ENCODE measurements at places on chromosomes 12 and 14.

- no peaks in the 10 kb centered on the region for H3K27me3 ChIP-seq
- H3K4me1 ChIP-seq, result no peaks in the 10 kb centered on the region
- H3K27ac ChIP-seq, result no peak overlapping the region
Observed at GRCh38 chr14:45400950-45401640, 148.1 kb upstream of the MIS18BP1 start.

GRCh38 chr14:52013984-52014600, 24.7 kb downstream of the RTRAF start:
- H3K4me1 ChIP-seq, result peaks cover 13% of the 10 kb centered on the region
- H3K4me3 ChIP-seq, result no peak overlapping the region
- H3K36me3 ChIP-seq, result peaks cover 31% of the 10 kb centered on the region
- no peaks in the 10 kb centered on the region for H3K27me3 ChIP-seq

DNA sequence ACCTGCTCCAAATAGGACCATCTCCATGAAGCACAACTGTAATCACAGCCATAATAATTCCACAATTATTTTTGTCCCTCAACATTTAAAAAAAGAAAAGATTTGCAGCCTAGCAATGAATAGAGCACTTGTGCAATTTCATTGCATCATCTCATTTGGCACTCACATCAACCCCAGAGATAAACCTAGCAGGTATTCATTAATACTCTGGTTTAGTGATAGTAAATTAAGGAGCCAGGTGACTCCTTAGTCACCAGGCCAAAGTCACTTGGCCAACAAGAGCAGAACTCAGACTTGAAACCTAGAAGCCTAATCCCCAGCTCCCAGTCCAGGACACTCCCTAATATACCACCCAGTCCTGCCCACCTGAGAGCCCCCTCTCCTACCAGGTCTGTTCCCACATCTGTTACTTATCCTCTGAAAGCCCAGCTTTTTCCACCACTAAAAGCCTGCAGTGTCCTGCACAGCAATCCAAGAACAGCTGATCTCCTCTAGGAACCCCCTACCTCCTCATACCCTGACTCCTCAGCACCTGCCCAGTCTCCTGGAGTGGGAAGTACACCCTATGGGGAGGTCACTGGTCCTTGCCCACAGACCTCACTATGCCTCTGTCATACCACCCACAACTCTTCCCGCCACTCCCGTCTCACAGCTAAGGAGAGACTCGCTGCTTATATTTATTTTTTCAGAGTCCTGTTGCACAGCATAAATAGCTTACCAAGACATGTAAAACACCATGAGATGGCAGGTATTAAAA, 22.1 kb downstream of the OR10P1 start:
- H3K4me1 ChIP-seq, result no peaks in the 10 kb centered on the region
- H3K27me3 ChIP-seq, result no peaks in the 10 kb centered on the region
- H3K27ac ChIP-seq, result no peak overlapping the region
- no peak for DNase-seq
- H3K4me3 ChIP-seq, result no peak overlapping the region

DNA sequence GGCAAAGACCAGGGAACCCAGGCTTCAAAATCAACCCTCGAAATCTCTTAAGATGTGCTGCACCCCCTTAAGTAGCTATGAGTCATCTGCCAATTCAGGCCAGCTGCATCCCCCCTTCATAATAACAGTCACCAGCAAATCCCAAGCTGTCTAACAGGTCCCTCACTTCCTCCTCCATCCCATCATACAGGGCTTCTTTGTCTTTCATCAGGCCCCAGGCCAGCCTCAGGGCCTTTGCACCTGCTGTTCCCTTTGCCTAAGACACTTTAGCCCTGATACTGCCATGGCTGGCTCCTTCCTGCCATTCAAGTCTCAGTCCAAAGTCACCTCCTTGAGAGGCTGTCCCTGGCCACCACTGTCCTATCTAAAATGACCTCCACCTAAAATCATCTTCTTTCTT, 4.0 kb downstream of the RASAL1 start:
- DNase-seq, result no peak
- peaks cover 69% of the 10 kb centered on the region for H3K27me3 ChIP-seq
- no peaks in the 10 kb centered on the region for H3K36me3 ChIP-seq
- no peak overlapping the region for H3K27ac ChIP-seq

GRCh38 chr14:63632932-63633514, 8.6 kb downstream of the WDR89 start:
- no peak for DNase-seq
- no peaks in the 10 kb centered on the region for H3K27me3 ChIP-seq
- H3K4me3 ChIP-seq, result no peak overlapping the region
- H3K27ac ChIP-seq, result no peak overlapping the region
- H3K36me3 ChIP-seq, result no peaks in the 10 kb centered on the region

- no peaks in the 10 kb centered on the region for H3K27me3 ChIP-seq
- H3K4me3 ChIP-seq, result no peak overlapping the region
- peak overlapping the region; percentile 21 for H3K27ac ChIP-seq
- no peaks in the 10 kb centered on the region for H3K4me1 ChIP-seq
- no peaks in the 10 kb centered on the region for H3K36me3 ChIP-seq
- DNase-seq, result no peak
Observed at GRCh38 chr12:70040141-70040540, 203.1 kb upstream of the CNOT2 start.

DNA sequence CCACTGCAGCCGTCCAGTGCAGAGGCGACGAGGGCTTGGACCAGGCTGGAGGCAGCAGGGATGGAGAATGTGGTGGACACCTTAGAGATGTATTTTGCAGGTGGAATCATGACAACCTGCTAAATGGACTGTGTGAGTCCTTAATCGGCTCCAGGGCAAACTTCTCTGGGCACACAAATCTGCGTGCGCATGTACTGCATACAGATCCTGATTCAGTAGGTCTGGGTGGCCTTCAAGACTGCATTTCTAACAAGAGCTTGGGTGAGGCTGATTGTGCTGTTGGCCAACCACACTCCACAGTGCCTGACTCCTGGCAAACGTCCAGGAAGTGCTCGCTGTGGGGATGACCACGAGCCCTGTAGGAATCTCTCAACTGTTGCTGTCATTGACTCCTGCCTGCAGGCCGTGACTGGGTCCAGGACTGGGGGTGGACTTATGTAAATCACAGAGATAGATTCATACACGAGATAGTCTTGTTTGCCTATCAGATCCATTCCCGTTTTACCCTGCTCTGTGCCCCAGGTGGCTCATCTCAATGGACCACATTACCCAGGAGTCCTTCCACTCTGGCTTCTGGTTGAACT, 27.2 kb downstream of the JDP2 start:
- H3K4me3 ChIP-seq, result no peak overlapping the region
- H3K36me3 ChIP-seq, result no peaks in the 10 kb centered on the region
- DNase-seq, result peak; percentile 82
- peaks cover 78% of the 10 kb centered on the region for H3K4me1 ChIP-seq

DNA sequence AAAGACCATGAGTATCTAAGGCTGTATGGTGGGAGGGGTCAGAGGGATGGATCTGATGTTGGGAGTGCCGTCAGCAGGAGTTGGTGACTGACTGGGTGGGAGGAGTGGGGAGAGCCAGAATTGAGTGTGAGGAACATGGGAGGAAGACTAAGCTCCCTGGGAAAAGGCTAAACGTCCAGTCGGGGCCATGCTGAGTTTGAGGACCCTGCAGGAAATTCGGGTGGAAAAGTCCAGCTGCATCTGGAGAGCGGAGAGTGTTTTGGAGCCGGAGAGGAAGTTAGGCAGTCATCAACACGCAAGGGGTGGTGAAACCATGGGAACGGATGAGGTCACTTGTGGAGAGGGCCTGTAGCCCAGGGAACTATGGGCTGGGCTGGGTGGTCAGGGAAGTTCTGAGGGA, 60.9 kb downstream of the ELK3 start:
- peaks cover 17% of the 10 kb centered on the region for H3K36me3 ChIP-seq
- H3K4me3 ChIP-seq, result no peak overlapping the region
- H3K27ac ChIP-seq, result peak overlapping the region; percentile 2
- H3K4me1 ChIP-seq, result peaks cover 6% of the 10 kb centered on the region
- no peaks in the 10 kb centered on the region for H3K27me3 ChIP-seq

GRCh38 chr12:69684466-69684865, 14.6 kb downstream of the BEST3 start:
- H3K4me1 ChIP-seq, result peaks cover 12% of the 10 kb centered on the region
- no peaks in the 10 kb centered on the region for H3K36me3 ChIP-seq
- no peak overlapping the region for H3K4me3 ChIP-seq
- DNase-seq, result no peak
- H3K27ac ChIP-seq, result no peak overlapping the region

DNA sequence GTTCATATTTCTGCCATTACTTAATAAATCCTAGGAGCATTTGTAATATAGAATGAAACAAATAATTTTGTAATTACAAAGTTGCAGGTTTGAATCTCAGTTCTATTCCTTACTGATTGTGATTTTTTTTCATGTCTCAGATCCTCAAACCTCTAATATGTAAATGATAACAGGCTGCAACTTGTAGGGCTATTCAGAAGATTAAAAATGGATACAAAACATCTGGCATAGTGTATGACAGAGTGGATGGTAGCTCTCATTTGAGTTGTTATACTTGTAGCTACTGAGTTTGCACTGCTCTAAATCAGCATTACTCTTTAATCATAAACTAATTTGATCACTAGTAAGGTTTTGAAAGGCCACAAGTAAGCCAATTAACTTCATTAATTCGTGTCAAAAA, 406.3 kb upstream of the MGAT4C start:
- H3K27me3 ChIP-seq, result no peaks in the 10 kb centered on the region
- H3K27ac ChIP-seq, result no peak overlapping the region
- H3K4me1 ChIP-seq, result no peaks in the 10 kb centered on the region
- H3K4me3 ChIP-seq, result no peak overlapping the region

GRCh38 chr14:40911141-40911540, 695.5 kb upstream of the LRFN5 start:
- no peak overlapping the region for H3K4me3 ChIP-seq
- no peaks in the 10 kb centered on the region for H3K4me1 ChIP-seq
- no peak overlapping the region for H3K27ac ChIP-seq
- no peak for DNase-seq

DNA sequence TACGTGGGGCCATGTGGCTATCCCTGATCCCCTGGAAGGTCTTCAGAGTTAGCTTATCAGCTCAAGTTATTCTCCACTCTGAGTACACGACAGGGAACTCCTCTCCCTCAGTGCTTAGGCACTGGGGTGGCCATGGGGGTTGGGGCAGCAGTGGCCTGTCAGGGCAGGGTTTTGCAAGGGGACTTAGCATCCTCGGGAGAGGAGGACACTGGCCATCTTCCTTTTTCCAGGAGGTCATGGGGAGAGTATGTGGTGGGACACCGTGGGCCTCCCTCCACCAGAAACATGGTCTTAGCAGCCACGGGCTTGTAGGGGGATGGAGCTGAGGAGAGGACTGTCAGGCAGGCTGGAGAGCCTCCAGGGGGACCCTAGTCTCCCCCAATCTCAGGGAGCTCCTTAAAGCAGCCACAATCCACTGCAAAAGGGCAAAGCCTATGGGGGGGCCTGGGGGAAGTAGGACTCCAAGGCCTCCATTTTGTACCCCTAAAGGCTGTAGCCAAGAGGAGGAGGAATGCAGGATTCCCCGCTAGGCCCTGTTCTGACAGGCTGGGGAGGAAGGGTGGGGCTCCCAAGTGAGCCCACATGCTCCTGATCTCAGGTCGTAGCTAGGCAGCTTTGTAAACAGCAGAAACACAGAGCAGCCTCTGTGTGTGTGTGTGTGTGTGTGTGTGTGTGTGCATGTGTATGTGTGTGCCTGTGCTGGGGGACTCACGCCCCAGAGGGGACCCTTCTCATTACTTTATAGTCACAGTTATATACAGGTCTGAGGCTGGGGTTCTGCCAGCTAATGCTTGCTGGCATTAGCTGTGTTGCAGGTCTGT, 36.6 kb downstream of the KRT80 start:
- H3K4me1 ChIP-seq, result no peaks in the 10 kb centered on the region
- H3K4me3 ChIP-seq, result no peak overlapping the region
- no peaks in the 10 kb centered on the region for H3K36me3 ChIP-seq
- no peaks in the 10 kb centered on the region for H3K27me3 ChIP-seq
- no peak for DNase-seq

DNA sequence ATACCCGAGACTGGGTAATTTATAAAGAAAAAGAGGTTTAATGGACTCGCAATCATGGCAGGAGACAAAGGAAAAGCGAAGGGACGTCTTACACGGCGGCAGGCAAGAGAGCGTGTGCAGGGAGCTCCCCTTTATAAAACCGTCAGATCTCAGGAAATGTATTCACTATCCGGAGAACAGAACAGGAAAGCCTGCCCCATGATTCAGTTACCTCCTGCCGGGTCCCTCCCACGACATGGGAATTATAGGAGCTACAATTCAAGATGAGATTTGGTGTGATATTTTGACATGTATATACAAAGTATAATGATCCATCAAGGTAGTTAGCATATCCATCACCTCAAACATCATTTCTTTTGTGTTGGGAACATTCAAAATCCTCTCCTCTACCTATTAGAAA, 2.3 kb upstream of the CDCA4 start:
- H3K27me3 ChIP-seq, result no peaks in the 10 kb centered on the region
- DNase-seq, result no peak
- no peak overlapping the region for H3K27ac ChIP-seq
- no peaks in the 10 kb centered on the region for H3K36me3 ChIP-seq

DNA sequence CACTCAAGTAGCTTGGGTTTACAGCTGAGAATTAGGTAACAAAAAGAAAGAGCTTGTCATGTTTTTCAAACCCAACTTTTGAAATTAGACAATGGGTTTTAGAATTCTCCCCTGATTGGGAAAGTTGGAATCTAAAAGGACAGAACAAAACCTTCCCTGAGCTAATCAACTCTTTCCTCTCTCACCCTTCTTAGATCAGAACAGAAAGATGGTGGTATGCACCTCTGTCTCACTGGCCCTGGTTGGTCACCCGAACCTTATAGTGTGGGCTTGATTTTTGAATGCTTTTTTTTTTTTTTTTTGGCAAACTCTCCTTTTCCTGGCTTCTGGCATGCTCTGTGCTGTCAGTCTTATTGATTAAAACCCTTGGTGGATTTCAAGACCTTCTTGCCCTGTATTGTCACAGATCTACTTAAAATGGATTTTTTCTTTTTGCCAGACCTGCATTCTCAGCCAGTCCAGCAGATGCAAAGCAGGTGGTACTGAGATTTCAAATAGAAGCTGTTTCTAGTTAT, 251.1 kb upstream of the RMST start:
- no peaks in the 10 kb centered on the region for H3K36me3 ChIP-seq
- no peak overlapping the region for H3K4me3 ChIP-seq
- H3K27me3 ChIP-seq, result no peaks in the 10 kb centered on the region
- H3K27ac ChIP-seq, result no peak overlapping the region
- no peaks in the 10 kb centered on the region for H3K4me1 ChIP-seq

DNA sequence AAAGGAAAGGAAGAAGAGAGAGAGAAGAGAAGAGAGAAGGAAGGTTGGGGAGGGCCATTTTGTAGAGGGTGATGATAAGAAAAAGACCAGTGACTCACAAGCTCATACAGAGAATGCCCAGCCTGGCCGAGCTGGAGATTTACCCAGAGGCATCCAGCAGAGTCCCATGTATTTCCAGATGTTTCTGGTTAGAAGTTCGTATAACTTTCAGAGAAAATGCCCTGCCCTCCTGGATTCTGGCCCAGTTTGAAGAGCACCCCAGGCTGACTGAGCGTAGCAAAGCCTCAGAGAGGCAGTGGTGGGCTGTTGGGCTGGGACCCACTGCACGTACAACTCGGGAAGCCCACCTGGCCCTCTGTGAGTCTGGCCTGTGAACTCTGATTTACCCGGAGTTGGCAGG, 221.8 kb downstream of the SLC41A2 start:
- H3K27me3 ChIP-seq, result no peaks in the 10 kb centered on the region
- H3K36me3 ChIP-seq, result no peaks in the 10 kb centered on the region
- no peak overlapping the region for H3K4me3 ChIP-seq
- peaks cover 15% of the 10 kb centered on the region for H3K4me1 ChIP-seq

- no peak overlapping the region for H3K4me3 ChIP-seq
- H3K4me1 ChIP-seq, result no peaks in the 10 kb centered on the region
- H3K27ac ChIP-seq, result no peak overlapping the region
- H3K27me3 ChIP-seq, result no peaks in the 10 kb centered on the region
- DNase-seq, result no peak
Observed at GRCh38 chr12:112716099-112717093, 75.2 kb upstream of the RPH3A start.

GRCh38 chr12:3833670-3834310, 39.4 kb downstream of the PARP11 start:
- H3K27me3 ChIP-seq, result no peaks in the 10 kb centered on the region
- H3K36me3 ChIP-seq, result peaks cover 2% of the 10 kb centered on the region
- no peaks in the 10 kb centered on the region for H3K4me1 ChIP-seq
- H3K27ac ChIP-seq, result no peak overlapping the region
- no peak overlapping the region for H3K4me3 ChIP-seq
